ENCODE measurements at places on chromosomes 5 and 9.

GRCh38 chr9:81424431-81424830 lies 264.9 kb downstream of the TLE1 start:
- H3K4me3 ChIP-seq, result no peak overlapping the region
- no peak overlapping the region for H3K27ac ChIP-seq
- no peak for DNase-seq
- H3K36me3 ChIP-seq, result no peaks in the 10 kb centered on the region
- H3K4me1 ChIP-seq, result no peaks in the 10 kb centered on the region

GRCh38 chr9:131395157-131396098 lies 1.5 kb downstream of the PRRC2B start:
- peaks cover 58% of the 10 kb centered on the region for H3K4me1 ChIP-seq
- peak overlapping the region; percentile 89 for H3K4me3 ChIP-seq
- H3K27ac ChIP-seq, result peak overlapping the region; percentile 93
- peaks cover 21% of the 10 kb centered on the region for H3K27me3 ChIP-seq

DNA sequence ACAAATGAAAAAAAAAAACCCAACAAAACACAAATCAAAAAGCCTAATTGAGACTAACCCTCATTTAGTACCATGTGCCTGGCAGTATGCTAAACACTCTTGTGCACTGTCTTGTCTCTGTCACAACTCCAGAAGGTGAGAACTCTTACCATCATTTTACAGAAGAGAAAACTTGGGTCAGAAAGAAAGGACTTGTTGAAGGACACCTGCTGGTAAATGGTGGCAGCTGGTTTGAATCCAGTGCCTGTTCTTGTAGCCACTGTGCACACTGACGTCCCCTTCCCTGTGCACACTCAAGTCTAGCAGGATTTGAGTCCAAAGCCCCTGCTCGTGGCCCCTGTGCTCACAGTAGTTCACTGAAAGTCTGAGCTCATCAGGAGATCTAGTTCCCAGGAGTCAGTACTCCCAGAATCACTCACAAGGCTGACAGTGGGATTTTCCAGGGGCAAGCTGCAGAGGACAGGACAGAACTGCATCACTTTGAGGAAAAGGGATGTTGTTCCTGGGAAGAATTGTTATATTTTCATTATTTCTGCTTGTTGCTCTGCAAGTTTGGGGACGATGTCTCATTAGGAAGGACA lies 43.0 kb upstream of the HSD17B4 start:
- no peaks in the 10 kb centered on the region for H3K36me3 ChIP-seq
- no peak for DNase-seq
- H3K4me3 ChIP-seq, result no peak overlapping the region

DNA sequence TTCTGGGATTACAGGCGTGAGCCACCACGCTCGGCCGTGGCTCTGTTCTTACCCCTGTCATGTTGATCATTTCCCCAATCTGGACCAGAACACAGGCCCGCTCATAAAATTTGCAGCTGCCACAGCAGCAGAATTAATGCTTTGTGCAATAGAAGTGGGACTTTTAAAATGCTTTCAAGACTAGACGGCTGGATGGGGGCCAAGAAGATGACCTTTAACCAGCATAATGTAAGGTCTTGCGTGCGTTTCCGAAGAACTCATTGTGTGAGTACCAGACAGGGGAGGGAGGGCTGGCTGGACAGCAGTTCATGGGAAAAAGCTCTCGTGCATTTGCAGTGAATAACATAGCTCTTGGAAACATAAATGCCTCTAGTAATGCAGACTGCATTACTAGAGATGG lies 3.5 kb upstream of the WDR38 start:
- no peak overlapping the region for H3K27ac ChIP-seq
- H3K4me1 ChIP-seq, result peaks cover 8% of the 10 kb centered on the region
- no peaks in the 10 kb centered on the region for H3K36me3 ChIP-seq
- H3K4me3 ChIP-seq, result no peak overlapping the region

- H3K4me1 ChIP-seq, result no peaks in the 10 kb centered on the region
- H3K4me3 ChIP-seq, result no peak overlapping the region
- no peak overlapping the region for H3K27ac ChIP-seq
- H3K27me3 ChIP-seq, result no peaks in the 10 kb centered on the region
- no peak for DNase-seq
Measured at GRCh38 chr5:115895821-115896220, 54.1 kb downstream of the AP3S1 start.

GRCh38 chr5:174300118-174300940 lies 254.8 kb downstream of the NSG2 start:
- no peaks in the 10 kb centered on the region for H3K36me3 ChIP-seq
- DNase-seq, result no peak
- H3K27ac ChIP-seq, result no peak overlapping the region
- no peaks in the 10 kb centered on the region for H3K27me3 ChIP-seq
- no peaks in the 10 kb centered on the region for H3K4me1 ChIP-seq

DNA sequence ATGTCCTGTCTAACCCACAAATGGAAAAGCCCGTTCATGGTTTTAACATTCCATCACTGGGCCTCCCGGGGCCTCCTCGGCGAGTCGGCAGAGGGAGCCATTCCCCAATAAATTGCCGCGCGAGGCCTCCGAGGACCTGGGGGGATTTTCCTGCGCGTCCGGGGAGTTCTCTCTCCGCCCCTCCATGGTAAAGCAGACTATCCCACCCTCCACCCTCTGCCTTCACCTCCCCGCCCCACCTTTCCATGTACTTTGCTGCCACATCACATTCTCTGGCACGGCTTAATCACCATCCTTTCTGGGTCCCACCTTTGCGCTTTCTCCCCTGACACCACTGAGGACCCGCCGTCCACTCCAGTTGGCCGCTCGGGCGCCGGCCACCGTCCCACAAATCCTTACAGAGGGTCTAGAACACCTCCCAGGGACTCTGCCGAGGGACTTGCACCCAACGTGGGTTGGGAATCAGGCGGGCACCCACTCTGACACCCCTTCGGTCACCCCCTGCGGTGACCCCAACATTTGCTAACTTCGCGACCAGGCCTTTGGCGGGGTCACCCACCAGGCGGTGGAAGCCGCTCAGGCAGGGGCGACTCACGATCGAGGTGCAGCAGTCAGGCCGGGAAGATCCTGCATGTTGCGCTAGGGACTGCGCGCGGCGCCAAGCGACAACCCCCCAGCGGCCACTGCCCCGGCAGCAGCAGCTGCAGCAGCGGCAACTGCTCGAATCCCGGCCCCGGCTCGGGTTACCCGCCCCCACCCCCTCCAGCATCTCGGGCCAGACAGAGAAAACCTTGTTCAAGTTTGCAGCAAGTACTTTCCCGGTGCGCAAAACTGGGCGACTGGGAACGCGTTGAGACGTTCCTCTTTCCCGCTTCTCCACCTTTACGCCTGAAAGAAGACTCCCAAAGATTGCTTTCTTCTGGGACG lies at the start of gene MEGF10:
Gene MEGF10 (plus strand): TSS at position 778 of the 927 bp plus-strand sequence. CDS start 40,513 bp downstream, outside the sequence.
- no peak within 1 kb of the TSS for H3K4me3 ChIP-seq
- no peaks in the 10 kb centered on the region for H3K4me1 ChIP-seq
- peaks cover 72% of the 10 kb centered on the region for H3K27me3 ChIP-seq

DNA sequence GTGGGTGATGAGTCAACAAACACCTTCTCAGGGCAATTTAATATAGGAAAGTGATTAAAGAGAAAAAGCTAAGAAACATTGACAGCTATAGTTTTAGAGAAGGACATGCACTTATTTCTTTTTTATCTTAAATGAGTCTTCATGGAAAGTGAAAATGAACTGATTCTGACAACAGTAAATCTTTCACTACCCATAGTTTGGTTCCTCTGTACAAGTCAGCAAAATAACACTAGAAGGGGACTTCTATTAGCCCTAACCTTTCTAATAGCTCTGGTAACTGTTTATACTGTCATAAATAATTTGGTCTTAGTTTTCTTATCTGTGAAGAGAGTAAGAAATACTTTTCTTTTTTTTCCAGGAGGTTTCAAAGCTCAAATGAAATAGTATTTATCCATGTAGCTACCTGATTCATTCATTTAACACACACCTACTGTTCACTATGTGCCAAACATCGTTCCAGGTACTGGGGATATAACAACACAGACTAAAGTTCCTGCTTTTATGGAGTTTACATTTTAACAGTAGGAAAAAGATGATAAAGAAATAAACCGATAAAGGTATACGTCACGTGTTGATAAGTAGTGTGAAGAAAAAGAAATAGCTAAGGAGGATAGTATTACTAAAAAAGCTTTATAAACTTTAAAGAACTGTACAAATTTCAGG lies 148.2 kb downstream of the PCSK1 start:
- peaks cover 32% of the 10 kb centered on the region for H3K4me1 ChIP-seq
- DNase-seq, result no peak
- H3K36me3 ChIP-seq, result peaks cover 1% of the 10 kb centered on the region
- H3K27me3 ChIP-seq, result peaks cover 5% of the 10 kb centered on the region
- H3K27ac ChIP-seq, result no peak overlapping the region

- peaks cover 6% of the 10 kb centered on the region for H3K36me3 ChIP-seq
- H3K27me3 ChIP-seq, result no peaks in the 10 kb centered on the region
- peak overlapping the region; percentile 72 for H3K27ac ChIP-seq
- H3K4me1 ChIP-seq, result peaks cover 19% of the 10 kb centered on the region
- H3K4me3 ChIP-seq, result peak overlapping the region; percentile 8
Measured at GRCh38 chr5:56735849-56736641, 79.3 kb upstream of the MAP3K1 start.

GRCh38 chr5:53917826-53918225 lies 357.4 kb downstream of the NDUFS4 start:
- H3K4me3 ChIP-seq, result no peak overlapping the region
- no peak overlapping the region for H3K27ac ChIP-seq
- H3K4me1 ChIP-seq, result no peaks in the 10 kb centered on the region

- no peak for DNase-seq
- no peaks in the 10 kb centered on the region for H3K36me3 ChIP-seq
- H3K27me3 ChIP-seq, result no peaks in the 10 kb centered on the region
- H3K27ac ChIP-seq, result no peak overlapping the region
- no peaks in the 10 kb centered on the region for H3K4me1 ChIP-seq
- no peak overlapping the region for H3K4me3 ChIP-seq
Measured at GRCh38 chr5:37789991-37790390, 49.9 kb downstream of the GDNF start.

DNA sequence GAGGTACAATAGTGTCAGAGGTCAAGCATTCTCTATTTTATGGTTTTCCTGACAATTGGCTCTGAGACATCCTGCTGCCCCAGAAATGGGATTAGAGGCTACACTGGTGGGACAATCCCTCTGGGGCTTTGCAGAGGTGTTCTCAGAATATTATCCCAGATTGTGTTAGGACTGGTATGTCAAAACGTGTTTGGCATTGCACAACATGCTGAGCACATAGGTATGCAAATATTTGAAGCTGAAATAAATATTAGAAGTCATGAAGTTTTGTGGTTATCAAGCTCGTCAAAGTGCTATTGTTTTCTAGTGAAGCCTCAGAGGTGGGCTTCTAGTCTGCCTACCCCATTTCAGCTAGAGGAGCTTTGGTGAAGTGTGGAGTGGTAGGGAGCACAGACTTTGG lies 304.4 kb downstream of the MAN2A1 start:
- no peak overlapping the region for H3K27ac ChIP-seq
- no peaks in the 10 kb centered on the region for H3K27me3 ChIP-seq

GRCh38 chr9:95360866-95361265 lies 43.4 kb upstream of the FANCC start:
- no peak overlapping the region for H3K27ac ChIP-seq
- H3K27me3 ChIP-seq, result peaks cover 18% of the 10 kb centered on the region
- H3K4me3 ChIP-seq, result no peak overlapping the region

GRCh38 chr9:123687246-123687751 lies 242.6 kb downstream of the DENND1A start:
- H3K4me3 ChIP-seq, result no peak overlapping the region
- no peak overlapping the region for H3K27ac ChIP-seq
- no peaks in the 10 kb centered on the region for H3K27me3 ChIP-seq
- no peaks in the 10 kb centered on the region for H3K36me3 ChIP-seq

- DNase-seq, result no peak
- H3K4me3 ChIP-seq, result no peak overlapping the region
- no peaks in the 10 kb centered on the region for H3K4me1 ChIP-seq
- H3K27ac ChIP-seq, result no peak overlapping the region
Measured at GRCh38 chr5:103519550-103519949, 43.0 kb downstream of the NUDT12 start.

- peaks cover 2% of the 10 kb centered on the region for H3K36me3 ChIP-seq
- DNase-seq, result no peak
- peaks cover 60% of the 10 kb centered on the region for H3K4me1 ChIP-seq
- no peaks in the 10 kb centered on the region for H3K27me3 ChIP-seq
Measured at GRCh38 chr9:78030296-78030552, 1.4 kb downstream of the GNAQ start.

- no peak for DNase-seq
- H3K4me3 ChIP-seq, result no peak overlapping the region
- H3K36me3 ChIP-seq, result peaks cover 31% of the 10 kb centered on the region
- H3K27ac ChIP-seq, result peak overlapping the region; percentile 21
- peaks cover 29% of the 10 kb centered on the region for H3K4me1 ChIP-seq
Measured at GRCh38 chr9:354453-354852, 139.8 kb downstream of the DOCK8 start.

DNA sequence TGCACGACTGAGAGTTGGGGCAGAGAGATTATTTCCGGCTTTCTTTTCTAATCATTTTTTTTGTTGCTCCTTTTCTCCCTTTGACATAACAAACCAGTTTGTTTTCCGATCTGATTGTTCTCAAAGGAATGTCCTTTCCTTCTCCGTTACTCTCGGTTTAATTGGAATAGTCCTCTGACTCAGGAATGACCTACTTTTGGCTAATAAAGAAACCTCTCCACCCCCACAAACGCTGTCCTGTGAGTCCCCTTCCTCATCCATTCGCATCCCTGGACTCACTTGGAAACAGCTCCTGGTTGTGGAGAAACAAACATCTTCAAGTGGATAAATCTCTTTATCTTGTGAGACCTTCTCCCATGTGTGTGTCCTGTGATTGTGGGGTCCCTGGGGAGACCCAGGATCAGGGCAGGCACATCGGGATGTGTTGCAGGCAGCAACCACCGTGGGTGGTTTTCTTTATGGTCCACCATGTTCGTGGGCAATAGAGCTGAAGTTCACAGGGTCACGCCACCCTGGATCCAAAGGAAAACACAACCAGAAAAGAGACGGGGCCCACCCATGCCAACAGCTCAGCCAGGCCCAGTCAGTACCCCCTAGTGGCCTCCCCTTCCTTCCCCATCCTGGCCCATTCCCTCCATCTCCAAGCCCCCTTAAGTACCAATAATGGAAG lies 45.2 kb upstream of the NEK6 start:
- DNase-seq, result no peak
- H3K4me3 ChIP-seq, result no peak overlapping the region
- H3K4me1 ChIP-seq, result peaks cover 76% of the 10 kb centered on the region
- H3K27me3 ChIP-seq, result no peaks in the 10 kb centered on the region

- H3K36me3 ChIP-seq, result peaks cover 41% of the 10 kb centered on the region
- peak overlapping the region; percentile 99 for H3K27ac ChIP-seq
- no peaks in the 10 kb centered on the region for H3K27me3 ChIP-seq
Measured at GRCh38 chr5:149550268-149550583, 1.0 kb downstream of the CSNK1A1 start.

GRCh38 chr5:127930311-127930710 lies 153.3 kb upstream of the SLC12A2 start:
- no peaks in the 10 kb centered on the region for H3K4me1 ChIP-seq
- no peak overlapping the region for H3K4me3 ChIP-seq
- DNase-seq, result no peak
- no peak overlapping the region for H3K27ac ChIP-seq

DNA sequence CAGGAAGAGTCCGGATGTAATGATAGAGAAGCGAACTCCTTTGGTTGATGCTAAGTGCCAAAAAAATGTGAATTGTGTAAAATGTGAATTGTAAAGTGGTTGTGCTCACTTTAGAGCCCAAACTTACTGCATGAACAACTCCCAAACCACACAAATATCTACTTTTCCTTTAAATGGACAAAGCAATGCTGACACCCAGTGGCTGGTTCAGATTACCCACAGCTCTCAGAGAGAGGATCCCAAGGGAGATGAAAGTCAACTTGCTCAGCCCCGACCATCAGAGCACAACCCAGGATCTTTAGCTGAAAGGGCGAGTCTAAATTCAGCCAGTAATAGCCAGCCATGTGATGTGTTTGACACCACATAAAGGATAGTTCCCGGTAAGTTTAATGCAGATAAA lies 133.7 kb downstream of the NMUR2 start:
- H3K4me1 ChIP-seq, result no peaks in the 10 kb centered on the region
- no peak for DNase-seq
- H3K4me3 ChIP-seq, result no peak overlapping the region
- H3K36me3 ChIP-seq, result no peaks in the 10 kb centered on the region
- H3K27ac ChIP-seq, result no peak overlapping the region
